COR-L47 (cell line): ENCODE measurements at places on chromosomes 3 and 15.

GRCh38 chr15:28019594-28020309, 79.4 kb downstream of the OCA2 start:
- DNase-seq, result no peak

DNA sequence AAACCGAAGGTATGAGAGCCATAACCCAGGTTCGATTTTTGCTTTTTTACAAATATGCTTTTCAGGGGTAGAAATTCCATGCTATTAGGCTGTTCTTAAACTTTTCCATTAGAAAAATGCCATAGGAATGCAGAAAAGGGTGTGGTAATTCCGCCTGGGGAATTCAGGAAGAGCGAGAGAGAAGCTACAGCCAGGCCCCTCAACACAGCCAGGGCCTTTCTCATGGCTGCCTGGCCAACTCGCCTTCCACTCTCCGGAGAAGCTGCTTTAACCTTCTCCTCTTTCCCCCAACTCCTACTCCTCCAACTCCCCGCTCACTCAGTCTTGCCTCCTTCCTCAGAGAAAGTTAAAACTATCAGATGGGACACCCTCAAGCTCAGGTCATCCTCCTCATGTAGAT, 9.1 kb upstream of the TICRR start:
- no peak for DNase-seq

DNA sequence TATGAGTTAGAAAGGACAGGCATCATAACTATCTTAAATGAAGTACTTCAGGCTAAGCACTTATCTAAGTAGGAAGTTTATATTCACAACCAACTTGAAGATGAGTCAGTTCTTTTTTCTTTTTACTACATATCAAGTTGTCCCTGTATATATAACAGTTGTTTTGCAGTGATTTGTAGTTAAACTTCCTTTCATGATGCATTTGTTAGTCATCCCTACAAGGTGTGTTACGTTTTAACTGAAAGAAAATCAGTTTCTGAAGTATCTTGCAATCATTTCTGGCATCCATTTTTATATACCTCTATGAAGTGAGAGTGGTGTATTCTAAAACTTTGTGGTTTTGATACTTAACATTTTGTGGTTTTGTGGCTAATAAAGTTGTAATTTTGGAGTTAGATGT, 46.1 kb downstream of the ZFAND6 start:
- no peak for DNase-seq

DNA sequence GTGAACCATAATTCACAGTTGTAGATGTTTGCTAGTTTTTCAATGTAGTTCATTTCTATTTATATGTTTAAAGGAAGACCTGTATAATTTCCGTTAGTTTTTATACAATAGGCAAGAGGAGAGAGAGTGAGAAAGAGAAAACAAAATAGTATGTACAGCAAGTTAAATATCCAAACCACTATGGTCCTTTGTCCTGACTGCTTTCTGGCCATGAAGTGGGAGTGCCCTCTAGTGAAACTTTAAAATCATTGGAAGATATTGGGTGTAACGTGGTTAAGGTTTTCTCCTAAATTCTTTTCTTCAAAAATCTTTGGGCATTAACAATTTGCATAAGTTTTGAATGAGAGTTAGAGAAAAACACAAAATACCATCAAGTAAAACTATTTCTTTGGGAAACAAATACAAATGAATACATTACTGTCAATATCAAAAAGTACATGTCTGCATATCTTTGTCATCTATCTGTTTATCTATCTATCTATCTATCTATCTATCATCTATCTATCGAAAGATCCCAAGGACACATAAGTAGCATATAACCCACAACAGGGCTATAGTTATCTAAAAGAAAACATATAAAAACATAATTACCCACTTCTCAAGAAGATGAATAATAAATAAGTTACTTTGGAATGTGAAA, 534.6 kb upstream of the ATP11B start:
- DNase-seq, result peak; percentile 64

DNA sequence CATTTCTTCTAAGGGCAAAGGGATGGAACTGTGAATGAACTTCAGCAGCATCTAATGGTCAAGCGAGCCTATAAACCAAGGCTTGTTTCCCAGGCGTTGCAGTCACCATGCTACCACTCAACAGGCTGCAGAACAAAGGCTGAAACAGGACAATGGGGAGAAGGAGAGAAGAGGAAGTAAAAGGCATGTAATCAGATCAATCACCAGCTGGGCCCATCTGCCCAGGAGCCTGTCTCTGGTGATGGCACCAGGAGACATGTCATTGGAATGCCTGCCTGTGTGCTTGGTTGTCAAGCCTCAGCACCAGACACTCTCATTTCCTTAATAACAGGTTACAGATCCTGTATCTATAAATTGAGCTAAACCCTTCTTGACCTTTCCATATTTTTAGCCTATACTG, 81.7 kb upstream of the UMPS start:
- DNase-seq, result peak; percentile 4

- DNase-seq, result no peak
Measured at GRCh38 chr15:77525400-77525811, 104.7 kb downstream of the HMG20A start.

- DNase-seq, result no peak
Measured at GRCh38 chr15:48413304-48413703, 82.1 kb downstream of the DUT start.

GRCh38 chr3:108491456-108491855, 18.9 kb downstream of the MYH15 start:
- DNase-seq, result no peak

GRCh38 chr3:141050576-141051442, at the start of gene SPSB4:
Gene SPSB4, plus strand, starts transcription at chr3:141051347. Its CDS starts 14,758 bp downstream, at chr3:141066105.
- DNase-seq, result peak; percentile 67

GRCh38 chr15:49083401-49084284, 37.4 kb upstream of the SECISBP2L start:
- no peak for DNase-seq

- DNase-seq, result peak; percentile 12
Measured at GRCh38 chr3:50238549-50239026, 2.6 kb downstream of the GNAI2 start.

GRCh38 chr3:89527736-89528305, 420.4 kb downstream of the EPHA3 start:
- DNase-seq, result no peak

DNA sequence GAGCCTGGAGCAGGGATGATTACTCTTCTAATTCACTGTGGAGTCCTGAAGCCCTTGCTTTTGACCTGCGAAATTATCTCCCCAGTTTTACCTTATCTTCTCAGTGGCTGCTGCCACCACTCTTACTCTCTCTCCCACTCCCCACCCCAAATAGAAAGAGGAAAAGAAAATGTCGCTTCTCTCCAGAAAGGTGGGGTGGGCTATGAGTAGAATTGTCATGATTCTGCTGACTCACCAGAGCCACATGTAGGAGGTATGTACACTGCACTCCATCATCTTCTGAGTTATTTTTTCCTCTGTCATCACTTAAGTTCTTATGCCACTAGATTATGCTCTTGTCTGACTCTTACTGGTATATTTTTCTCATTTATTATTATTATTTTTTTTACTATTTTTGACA, 43.9 kb upstream of the TMEM158 start:
- no peak for DNase-seq

- peak; percentile 77 for DNase-seq
Measured at GRCh38 chr3:111668888-111669488, 73.8 kb upstream of the ZBED2 start.

GRCh38 chr3:43733459-43734384, 43.0 kb downstream of the ABHD5 start:
- no peak for DNase-seq

- DNase-seq, result no peak
Measured at GRCh38 chr3:196270499-196270898, 17.0 kb downstream of the PCYT1A start.

GRCh38 chr3:115699706-115700105, 76.4 kb downstream of the GAP43 start:
- DNase-seq, result no peak

DNA sequence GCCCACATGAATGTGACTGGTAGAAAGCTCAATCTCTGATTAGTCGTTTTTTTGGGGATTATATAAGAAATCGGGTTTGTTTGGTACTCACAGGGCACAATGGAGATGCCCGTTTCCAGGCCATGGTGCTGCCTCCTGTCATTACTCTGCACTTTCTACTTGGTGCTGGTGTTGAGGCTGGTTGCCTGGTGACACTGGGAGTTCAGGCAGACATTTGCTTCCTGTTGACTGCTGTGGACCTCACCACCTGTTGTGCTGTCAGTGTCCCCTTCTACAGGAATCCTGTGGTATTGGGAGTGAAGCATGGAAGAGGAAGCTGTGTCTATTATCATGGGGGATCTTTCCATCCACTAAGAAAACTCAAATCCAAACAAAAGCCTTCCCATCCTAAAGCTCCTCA, 227.2 kb upstream of the TBL1XR1 start:
- no peak for DNase-seq

DNA sequence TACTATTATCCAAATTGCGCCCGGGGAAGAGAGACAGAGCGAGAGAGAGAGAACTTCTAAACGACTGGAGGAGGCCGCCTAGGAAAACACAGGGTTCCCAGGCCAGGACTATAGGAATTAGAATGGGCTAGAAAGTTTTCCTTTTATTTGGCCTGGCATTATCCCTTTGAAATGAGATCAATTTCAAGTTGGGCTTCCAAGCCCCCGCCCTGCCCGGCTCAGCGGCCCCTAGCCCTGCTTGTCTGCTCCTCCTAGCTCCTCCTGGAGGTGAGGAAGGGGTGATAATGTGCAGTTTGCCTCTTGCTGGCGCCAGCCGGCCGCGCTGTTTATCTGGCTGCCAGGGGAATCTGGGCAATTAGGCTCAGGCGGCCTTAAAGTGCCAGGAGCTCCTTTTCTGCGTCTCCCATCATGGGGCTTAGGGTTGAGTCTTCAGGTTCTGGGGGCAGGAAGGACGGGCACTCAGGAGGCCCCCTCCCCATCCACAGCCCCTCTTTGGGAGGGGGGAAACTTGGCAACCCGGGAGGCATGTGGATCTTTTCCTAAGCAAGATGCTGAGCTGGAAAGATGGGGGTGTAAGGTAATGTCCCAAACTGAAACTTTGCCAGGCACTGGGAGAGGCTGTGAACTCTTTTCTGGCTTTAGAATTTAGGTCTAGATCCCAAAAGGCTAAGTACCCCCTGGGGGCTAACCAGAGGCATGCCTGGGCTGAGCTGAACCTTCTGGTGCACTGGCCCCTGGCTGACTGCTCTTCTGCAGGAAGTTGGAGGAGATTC, 5.5 kb downstream of the SMAD6 start:
- peak; percentile 79 for DNase-seq

- DNase-seq, result no peak
Measured at GRCh38 chr3:161333696-161334095, 37.6 kb downstream of the SPTSSB start.

GRCh38 chr3:24318677-24319287, 175.9 kb downstream of the THRB start:
- no peak for DNase-seq

GRCh38 chr15:54605043-54605442, 591.7 kb downstream of the RSL24D1 start:
- no peak for DNase-seq

- peak; percentile 33 for DNase-seq
Measured at GRCh38 chr15:42364529-42364928, 5.2 kb downstream of the CAPN3 start.

- no peak for DNase-seq
Measured at GRCh38 chr15:68224546-68225250, 4.8 kb downstream of the CLN6 start.

- DNase-seq, result no peak
Measured at GRCh38 chr15:74213858-74214284, 11.3 kb upstream of the STRA6 start.

- no peak for DNase-seq
Measured at GRCh38 chr3:71219744-71220638, 363.5 kb downstream of the FOXP1 start.

DNA sequence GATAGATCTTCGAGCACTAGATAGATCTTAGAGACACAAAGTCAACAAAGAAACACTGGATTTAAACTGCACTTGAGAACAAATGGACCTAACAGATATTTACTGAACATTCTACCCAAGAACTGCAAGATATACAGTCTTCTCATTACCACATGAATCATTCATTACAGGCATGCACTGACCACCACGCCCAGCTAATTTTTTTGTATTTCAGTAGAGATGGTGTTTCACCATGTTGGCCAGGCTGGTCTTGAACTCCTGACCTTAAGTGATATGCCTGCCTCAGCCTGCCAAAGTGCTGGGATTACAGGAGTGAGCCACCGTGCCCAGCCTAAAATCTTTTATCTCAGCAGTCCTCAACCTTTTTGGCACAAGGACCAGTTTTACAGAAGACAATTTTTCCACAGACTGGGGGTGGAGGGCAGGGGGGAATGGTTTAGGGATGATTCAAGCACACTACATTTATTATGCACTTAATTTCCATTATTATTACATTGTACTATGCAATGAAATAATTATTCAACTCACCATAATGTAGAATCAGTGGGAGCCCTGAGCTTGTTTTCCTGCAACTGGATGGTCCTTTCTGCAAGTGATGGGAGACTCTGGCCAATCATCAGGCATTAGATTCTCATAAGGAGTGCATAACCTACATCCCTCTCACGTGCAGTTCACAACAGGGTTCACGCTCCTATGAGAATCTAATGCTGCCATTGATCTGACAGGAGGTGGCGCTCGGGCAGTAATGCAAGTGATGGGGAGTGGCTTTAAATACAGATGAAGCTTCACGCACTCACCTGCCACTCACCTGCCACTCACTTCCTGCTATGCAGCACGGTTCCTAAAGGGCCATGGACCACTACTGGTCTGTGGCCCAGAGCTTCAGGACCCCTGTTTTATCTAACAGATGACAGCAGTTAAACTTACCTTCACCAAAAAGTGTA, 21.7 kb downstream of the CSNK1G1 start:
- no peak for DNase-seq

- DNase-seq, result no peak
Measured at GRCh38 chr15:58332676-58333400, 99.0 kb upstream of the LIPC start.

GRCh38 chr15:41903782-41904181, 9.9 kb upstream of the SPTBN5 start:
- no peak for DNase-seq

GRCh38 chr3:160874736-160875135, 118.7 kb downstream of the PPM1L start:
- DNase-seq, result no peak

DNA sequence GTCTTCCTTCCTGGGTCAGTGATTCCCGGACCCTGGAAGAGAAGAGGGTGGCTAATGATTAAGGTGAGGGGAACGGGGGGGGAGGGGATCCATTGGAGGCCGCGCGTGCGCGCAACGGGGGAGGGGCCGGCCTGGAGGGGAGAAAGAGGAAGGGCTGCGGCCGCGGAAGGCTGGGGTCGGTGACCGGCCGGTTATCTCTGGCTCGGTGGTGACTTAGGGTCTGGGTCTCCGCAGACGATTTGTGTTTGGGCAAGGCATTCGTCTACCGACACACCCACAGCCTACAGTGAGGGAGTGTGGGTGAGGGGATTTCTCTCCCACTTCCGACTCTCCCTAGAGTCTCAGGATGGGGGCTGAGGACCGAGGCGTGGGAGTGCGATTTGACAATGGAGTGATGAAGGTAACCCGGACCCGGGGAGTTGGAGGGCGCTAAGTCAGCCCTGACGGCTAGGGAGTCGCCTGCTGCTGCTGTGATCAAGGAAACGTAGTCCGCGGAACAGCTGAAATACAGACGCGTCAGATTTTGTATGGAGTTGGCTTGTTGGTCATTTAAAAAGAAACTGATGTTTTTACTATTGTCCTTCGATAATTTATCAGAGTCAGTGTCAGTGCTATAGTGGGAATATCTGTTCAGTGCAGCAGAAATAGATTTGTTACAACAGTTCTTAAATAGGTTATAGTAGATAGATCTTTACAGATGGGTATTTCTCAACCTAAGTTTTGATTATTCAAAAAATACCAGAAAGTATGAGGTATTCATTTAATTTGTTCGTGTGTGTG, 733 bp downstream of the RNF111 start:
- DNase-seq, result peak; percentile 45
